ENCODE measurements at places on chromosomes 6 and 20.

DNA sequence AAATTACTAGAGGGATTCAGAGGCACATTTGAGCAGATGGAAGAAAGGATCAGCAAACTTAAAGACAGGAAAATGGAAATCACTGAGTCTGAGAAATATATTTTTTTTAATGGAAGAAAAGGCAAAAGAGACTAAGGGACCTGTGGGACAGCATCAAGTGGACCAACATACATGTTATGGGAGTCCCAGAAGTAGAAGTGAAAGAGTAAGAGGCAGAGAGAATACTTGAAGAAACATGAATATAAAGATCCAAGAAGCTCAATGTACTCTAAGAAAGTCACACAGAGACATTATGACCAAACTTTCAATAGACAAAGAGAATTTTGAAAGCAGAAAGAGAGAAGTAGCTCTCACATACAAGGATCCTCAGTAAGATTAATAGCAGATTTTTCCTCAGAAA lies 39.5 kb downstream of the SMOC2 start:
- H3K4me1 ChIP-seq, result no peaks in the 10 kb centered on the region
- H3K36me3 ChIP-seq, result no peaks in the 10 kb centered on the region
- DNase-seq, result no peak
- no peak overlapping the region for H3K27ac ChIP-seq
- H3K4me3 ChIP-seq, result no peak overlapping the region
- no peaks in the 10 kb centered on the region for H3K27me3 ChIP-seq

DNA sequence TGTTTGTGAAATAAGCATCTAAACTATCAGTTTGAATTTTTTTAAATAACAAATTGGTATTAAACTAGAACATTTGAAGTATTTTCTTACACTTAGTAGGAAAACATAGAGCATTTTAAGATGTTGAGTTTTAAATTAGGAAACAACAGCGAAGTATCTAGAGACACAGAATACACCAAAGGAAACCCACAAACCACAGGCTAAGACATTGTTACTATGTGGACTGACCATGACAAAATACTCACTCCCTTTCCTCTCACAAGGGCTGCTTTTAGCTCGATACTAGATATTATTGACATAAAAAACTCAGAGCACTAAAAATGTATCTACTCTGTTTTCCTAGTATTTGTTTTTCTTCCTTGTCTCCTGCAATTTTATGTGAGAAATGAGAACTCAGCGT lies 266.0 kb upstream of the CITED2 start:
- H3K27me3 ChIP-seq, result peaks cover 3% of the 10 kb centered on the region
- H3K4me3 ChIP-seq, result no peak overlapping the region
- no peak for DNase-seq
- no peak overlapping the region for H3K27ac ChIP-seq

- H3K36me3 ChIP-seq, result no peaks in the 10 kb centered on the region
- no peaks in the 10 kb centered on the region for H3K4me1 ChIP-seq
- H3K27ac ChIP-seq, result no peak overlapping the region
- H3K27me3 ChIP-seq, result peaks cover 1% of the 10 kb centered on the region
- H3K4me3 ChIP-seq, result no peak overlapping the region
Measured at GRCh38 chr6:136539967-136540652, 10.1 kb downstream of the MAP7 start.

DNA sequence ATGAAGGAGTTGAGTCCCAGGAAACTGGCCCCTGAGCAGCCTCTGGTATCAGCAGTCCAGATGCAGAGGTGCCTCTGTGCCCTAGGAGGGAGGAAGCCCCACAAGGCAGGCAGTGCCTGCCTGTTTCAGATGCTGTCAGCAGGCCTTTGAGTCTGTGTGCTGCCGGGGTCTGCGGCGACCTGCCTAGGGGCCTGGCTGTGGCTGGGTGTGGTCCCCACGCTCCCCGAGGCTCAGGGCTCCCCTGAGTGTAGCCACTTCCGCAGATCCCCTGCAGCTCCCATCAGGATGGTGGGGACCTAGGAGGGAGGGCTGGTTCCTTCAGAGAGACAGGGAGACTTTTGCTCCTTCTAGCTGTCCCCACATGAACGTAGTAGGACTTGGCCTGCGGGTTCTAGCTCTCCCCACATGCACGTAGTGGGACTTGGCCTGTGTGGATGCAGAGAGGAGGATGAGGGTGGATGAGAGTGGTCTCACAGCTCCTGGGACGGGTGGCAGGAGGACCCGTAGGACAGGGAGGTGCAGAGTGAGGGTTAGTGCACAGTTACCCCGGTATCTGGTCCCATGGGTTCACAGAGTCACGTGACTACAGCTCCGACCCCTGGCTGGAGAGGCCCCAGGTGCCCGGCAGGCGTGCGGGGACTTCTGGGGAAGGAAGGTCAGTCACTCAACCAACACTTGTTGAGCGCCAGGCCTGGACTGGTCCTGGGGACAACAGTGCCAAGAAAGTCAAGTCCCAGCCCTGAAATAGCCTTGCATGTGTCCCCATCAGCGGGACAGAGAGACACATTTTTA lies 41.0 kb downstream of the CDH4 start:
- H3K27ac ChIP-seq, result no peak overlapping the region
- no peak for DNase-seq
- no peaks in the 10 kb centered on the region for H3K27me3 ChIP-seq
- no peaks in the 10 kb centered on the region for H3K4me1 ChIP-seq

GRCh38 chr6:105573556-105573955 lies 170.7 kb upstream of the PREP start:
- H3K4me1 ChIP-seq, result no peaks in the 10 kb centered on the region
- no peak overlapping the region for H3K4me3 ChIP-seq
- H3K27me3 ChIP-seq, result no peaks in the 10 kb centered on the region
- H3K27ac ChIP-seq, result no peak overlapping the region
- no peak for DNase-seq
- no peaks in the 10 kb centered on the region for H3K36me3 ChIP-seq

DNA sequence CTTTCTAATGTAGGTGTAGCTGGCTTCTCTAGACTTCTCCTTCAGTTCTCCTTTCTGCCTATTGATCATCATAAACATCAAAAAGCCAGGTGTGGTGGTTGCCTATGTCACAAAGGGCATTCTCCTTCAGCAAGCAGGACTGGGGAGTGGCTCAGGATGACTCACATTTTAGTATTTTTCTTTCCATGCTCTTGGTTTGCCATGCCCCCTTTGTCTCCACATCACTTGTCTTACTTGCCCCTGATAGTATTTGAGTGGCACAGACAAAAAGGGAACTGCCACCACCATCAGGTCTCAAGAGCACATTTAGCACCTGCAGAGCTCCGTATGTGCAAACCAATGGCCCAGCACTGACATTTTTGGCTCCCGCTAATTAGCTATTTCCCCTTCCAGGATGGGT lies 698.8 kb downstream of the DHX35 start:
- no peak overlapping the region for H3K4me3 ChIP-seq
- peaks cover 4% of the 10 kb centered on the region for H3K4me1 ChIP-seq
- no peak for DNase-seq

DNA sequence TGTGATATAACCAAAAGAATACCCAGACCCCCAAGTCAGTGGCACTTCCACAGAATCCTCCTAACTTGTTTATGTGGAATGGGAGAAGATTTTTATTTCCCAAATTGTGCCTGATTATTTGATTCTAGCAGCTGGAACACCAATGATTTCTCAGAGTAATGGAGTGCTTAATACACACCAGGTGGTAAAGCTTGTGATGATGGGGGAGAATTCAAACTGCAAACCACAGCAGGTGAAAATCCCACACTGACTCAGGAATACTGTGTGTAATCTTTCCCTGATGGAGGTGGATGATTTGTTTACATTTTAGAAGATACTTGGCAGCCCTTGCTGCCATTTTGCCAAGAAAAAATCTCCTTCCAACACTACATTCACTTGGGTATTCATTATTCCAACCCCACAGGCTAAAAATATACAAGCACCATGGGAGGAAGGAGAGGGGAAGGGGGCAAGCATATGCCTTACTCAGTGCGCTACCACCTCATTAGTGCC lies 212.7 kb upstream of the PLN start:
- DNase-seq, result no peak
- no peaks in the 10 kb centered on the region for H3K36me3 ChIP-seq
- no peak overlapping the region for H3K4me3 ChIP-seq
- no peaks in the 10 kb centered on the region for H3K27me3 ChIP-seq
- no peaks in the 10 kb centered on the region for H3K4me1 ChIP-seq

GRCh38 chr6:42627674-42628073 lies 63.8 kb downstream of the UBR2 start:
- H3K4me3 ChIP-seq, result no peak overlapping the region
- peaks cover 2% of the 10 kb centered on the region for H3K27me3 ChIP-seq
- peaks cover 15% of the 10 kb centered on the region for H3K36me3 ChIP-seq
- H3K4me1 ChIP-seq, result no peaks in the 10 kb centered on the region
- DNase-seq, result no peak

GRCh38 chr6:168050225-168050880 lies 28.7 kb downstream of the FRMD1 start:
- peaks cover 9% of the 10 kb centered on the region for H3K4me1 ChIP-seq
- no peak for DNase-seq
- peaks cover 4% of the 10 kb centered on the region for H3K27me3 ChIP-seq
- no peaks in the 10 kb centered on the region for H3K36me3 ChIP-seq
- H3K4me3 ChIP-seq, result no peak overlapping the region

GRCh38 chr6:105596284-105596755 lies 193.4 kb upstream of the PREP start:
- H3K4me1 ChIP-seq, result peaks cover 21% of the 10 kb centered on the region
- H3K27ac ChIP-seq, result no peak overlapping the region
- H3K36me3 ChIP-seq, result no peaks in the 10 kb centered on the region
- H3K27me3 ChIP-seq, result peaks cover 3% of the 10 kb centered on the region

DNA sequence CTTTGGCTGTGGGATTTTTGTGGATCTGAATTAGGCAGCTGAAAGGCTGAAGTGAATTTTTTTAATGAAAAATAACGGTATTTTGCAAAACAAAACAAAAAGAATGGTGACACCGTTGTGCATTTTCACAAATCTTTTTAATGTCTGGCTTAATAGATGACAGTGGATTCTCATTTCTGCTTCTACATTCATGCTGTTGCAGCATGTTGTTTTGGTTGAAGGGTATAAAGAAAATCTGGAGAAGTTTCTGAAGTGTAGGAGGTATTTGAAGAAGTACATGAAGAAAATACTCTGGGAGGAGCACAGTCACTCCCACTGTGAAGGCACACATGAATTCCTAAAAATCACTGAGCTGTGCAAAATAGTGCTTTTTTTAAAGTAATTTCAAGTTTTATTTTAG lies 3.1 kb upstream of the MAP3K5 start:
- H3K36me3 ChIP-seq, result peaks cover 3% of the 10 kb centered on the region
- H3K27ac ChIP-seq, result no peak overlapping the region
- no peak for DNase-seq
- H3K4me1 ChIP-seq, result peaks cover 4% of the 10 kb centered on the region
- H3K27me3 ChIP-seq, result peaks cover 7% of the 10 kb centered on the region
- H3K4me3 ChIP-seq, result no peak overlapping the region

DNA sequence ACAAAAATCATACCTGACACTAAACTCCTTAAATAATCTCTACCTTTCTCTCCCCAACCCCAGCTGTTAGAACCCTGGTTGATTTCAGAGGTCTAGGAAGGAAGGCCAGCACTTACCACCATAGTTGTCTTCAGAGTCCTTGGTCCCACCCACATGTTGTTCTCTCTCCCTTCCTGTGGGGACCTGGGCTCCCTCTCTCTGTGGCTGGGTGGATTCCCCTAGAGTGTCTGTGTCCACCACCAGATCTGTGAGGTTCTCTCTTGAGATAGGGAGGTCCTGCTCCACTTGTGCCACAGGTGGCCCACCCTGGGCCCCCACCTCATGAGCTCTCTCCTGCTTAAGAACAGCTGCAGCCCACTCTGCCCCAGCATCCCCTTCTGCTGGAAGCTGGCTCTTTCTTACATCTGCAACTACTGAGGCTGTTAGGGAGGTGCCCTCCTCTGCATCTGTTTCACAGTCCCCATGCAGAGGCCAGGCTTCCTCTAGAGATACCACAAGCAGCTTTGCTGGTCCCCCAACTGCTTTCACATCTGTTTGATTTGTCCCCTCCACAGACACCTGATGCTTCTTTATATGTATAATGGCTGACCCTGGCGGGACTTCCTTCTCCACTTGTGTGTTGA lies 5.2 kb downstream of the MDC1 start:
- DNase-seq, result no peak
- peaks cover 49% of the 10 kb centered on the region for H3K36me3 ChIP-seq
- H3K4me1 ChIP-seq, result peaks cover 10% of the 10 kb centered on the region
- H3K27ac ChIP-seq, result no peak overlapping the region
- no peaks in the 10 kb centered on the region for H3K27me3 ChIP-seq

GRCh38 chr20:9359561-9360308 lies 154.7 kb upstream of the LAMP5 start:
- H3K27ac ChIP-seq, result no peak overlapping the region
- no peak overlapping the region for H3K4me3 ChIP-seq
- no peaks in the 10 kb centered on the region for H3K27me3 ChIP-seq
- no peaks in the 10 kb centered on the region for H3K36me3 ChIP-seq
- DNase-seq, result peak; percentile 35

GRCh38 chr6:142925575-142926110 lies 19.3 kb downstream of the HIVEP2 start:
- peaks cover 27% of the 10 kb centered on the region for H3K4me1 ChIP-seq
- DNase-seq, result no peak

DNA sequence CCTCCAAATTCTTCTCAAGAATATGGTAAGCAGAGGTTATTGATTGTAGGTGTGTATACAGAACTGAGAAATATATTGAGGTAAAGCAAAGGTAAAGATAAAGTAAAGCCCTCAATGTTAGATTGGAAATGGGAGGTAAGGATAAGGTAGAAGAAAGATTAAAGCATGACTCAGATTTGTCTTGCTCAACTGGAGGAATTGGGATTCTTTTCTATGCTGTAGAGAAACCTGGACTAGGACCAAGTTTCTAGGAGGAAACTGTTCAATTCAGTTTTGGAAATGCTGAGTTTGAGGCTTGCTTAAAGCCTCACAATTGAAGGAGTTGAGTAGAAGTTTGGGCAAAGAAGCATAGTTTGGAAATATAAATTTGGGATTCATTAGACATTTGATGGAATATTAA lies 634.0 kb upstream of the PTCHD4 start:
- no peaks in the 10 kb centered on the region for H3K4me1 ChIP-seq
- H3K36me3 ChIP-seq, result no peaks in the 10 kb centered on the region
- no peak overlapping the region for H3K27ac ChIP-seq
- no peaks in the 10 kb centered on the region for H3K27me3 ChIP-seq
- DNase-seq, result no peak

DNA sequence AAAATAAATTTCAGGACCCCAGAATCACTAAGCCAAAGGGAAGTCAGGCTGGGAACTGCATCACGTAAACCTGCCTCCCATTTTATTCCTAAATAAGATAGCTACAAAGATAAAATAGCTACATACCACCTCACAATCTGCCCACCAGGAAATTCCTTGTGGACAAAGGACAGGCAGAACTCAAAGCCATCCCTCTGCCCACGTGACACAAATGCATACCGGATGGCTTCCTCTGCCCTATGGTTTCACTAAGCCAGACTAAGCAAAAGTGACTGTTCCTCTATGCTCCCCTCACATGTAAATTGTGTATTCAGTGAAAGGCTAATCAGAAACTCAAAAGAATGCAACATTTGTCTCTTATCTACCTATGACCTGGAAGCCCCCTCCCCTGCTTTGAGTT lies 15.0 kb downstream of the MBOAT1 start:
- H3K27ac ChIP-seq, result no peak overlapping the region
- DNase-seq, result no peak
- peaks cover 3% of the 10 kb centered on the region for H3K36me3 ChIP-seq
- H3K4me1 ChIP-seq, result peaks cover 17% of the 10 kb centered on the region
- H3K4me3 ChIP-seq, result peak overlapping the region; percentile 21

- DNase-seq, result peak; percentile 27
- peaks cover 27% of the 10 kb centered on the region for H3K4me1 ChIP-seq
- H3K27me3 ChIP-seq, result peaks cover 7% of the 10 kb centered on the region
Measured at GRCh38 chr20:36493051-36493800, 48.1 kb upstream of the MYL9 start.

GRCh38 chr20:34654207-34654744 lies 22.6 kb downstream of the PIGU start:
- peaks cover 8% of the 10 kb centered on the region for H3K36me3 ChIP-seq
- DNase-seq, result no peak
- peaks cover 2% of the 10 kb centered on the region for H3K27me3 ChIP-seq
- no peak overlapping the region for H3K27ac ChIP-seq
- no peaks in the 10 kb centered on the region for H3K4me1 ChIP-seq
